ENCODE measurements at places on chromosomes 5 and 9.

GRCh38 chr5:129616517-129616916 is 131.4 kb upstream of the MINAR2 start:
- DNase-seq, result no peak

GRCh38 chr5:131867524-131867923 is 70.7 kb upstream of the FNIP1 start:
- no peak for DNase-seq

DNA sequence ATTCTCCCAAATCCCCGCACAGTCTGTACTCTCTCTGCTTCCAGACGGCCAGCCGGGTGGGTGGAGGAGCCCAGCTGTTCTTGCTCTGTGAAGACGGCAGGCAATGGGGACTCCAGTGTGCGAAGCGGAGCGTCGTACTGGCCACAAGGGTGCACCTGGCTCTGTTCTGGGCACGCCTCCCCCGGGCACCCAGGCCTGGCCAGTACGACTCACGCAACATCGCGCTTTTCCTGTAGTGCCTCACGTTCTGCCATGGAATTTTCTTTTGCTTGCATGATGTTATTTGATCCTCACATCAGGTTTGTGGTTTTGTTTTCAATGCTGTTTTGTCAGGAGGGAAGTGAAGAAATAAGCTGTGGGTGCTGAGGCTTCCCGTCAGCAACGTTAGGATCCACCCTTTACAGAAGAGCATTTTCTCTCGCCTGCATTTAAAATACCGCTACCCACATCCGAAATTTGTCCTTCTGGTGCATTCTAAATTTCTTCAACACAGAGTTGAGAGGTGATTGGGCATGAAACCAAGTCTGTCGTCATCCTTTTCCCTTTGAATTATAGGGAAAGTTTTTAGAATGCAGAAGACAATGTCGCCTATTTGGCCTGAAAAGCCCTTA is 311.7 kb downstream of the TRIM36 start:
- no peak for DNase-seq

- no peak for DNase-seq
Measured at GRCh38 chr5:87141544-87141943, 126.1 kb upstream of the RASA1 start.

DNA sequence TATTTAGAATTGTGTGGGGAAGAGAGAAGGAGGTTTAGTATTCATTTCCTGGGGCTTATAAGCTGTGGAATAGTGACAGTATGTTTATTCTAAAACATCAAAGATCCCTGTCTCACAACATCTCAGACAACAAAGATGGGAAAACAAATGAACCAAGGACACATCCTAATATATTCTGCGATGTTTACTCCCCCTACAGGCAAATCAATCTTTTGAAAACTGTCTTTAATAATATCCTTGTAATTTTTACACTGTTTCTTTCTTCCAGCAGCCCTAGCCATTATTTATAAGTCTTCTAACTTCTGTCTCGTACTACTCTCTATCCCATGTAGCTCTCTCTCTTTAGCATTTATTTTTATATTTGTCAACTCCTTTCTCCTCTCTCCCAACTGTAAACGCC is 33.5 kb upstream of the TMEM252 start:
- peak; percentile 10 for DNase-seq

DNA sequence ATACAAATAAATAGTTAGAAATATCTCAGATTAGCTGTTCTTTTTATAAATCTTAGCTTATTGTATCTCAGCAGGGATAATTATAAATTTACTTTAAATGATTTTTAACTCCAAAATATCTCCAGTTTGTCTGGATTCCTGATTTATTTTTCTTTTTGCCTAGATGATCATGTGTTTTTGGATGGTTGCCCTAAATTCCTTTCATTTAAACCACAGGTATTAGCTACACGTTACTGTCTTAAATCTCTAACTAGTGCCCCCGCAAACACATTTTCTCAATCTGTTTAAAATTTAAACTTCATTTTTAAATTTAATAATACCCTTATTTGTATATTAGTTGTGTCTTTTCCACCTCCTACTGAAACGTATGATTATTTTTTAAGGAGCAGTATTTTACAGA is 5.6 kb downstream of the FER start:
- no peak for DNase-seq

- DNase-seq, result no peak
Measured at GRCh38 chr5:175378444-175379028, 65.4 kb downstream of the DRD1 start.

DNA sequence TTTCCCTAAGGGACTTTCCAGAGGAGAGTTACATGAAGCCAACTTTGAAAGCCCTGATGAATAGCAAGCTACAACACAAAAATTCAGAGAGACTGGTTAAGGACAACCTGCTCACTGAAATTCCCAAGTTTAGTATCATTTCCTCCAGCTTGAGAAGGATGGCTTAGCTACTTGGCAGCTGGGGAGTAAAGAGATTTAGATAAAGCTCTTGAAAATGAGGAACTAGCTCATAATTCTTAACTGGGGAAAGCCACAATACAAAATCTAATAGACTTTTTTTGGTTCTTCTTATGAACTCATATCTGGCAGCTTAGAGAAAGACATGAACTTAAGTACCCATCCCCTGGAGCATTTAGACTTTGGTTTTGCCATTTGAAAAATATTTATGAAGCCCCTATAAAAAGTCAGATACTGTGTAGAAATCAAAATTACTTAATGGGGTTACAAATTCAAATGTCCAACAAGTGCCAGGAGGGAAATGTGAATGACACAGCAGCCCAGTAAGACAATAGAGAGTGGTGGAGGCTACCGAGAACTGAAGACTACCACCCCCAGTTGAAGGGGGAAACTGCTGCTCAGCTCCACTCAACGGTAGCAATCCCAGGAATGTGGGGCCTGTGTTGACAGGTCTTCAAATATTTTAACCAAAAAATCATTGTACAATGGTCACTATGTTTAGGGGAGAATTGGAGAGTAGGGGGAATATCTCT is 79.4 kb upstream of the ADRB2 start:
- no peak for DNase-seq

- no peak for DNase-seq
Measured at GRCh38 chr9:88540251-88540763, 5.3 kb downstream of the NXNL2 start.

DNA sequence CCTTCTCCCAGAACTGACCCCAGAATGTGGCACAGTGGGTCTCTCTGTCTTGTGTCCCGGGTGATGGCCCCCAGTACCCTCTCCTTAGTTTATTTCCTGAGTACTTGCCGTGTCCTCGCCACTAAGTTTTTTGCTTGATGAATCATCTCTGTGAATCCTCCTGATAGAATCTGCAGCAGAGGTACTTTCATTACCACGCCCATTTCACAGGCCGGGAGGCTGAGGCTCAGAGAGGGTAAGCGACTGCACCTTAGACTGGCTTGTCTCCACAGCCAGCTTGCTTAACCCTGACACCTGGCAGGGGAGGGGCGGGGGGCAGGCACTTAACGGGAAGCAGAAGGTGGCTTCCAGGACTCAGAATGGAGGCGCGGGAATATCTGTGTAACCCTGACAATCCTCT is 7.9 kb upstream of the IER5L start:
- DNase-seq, result no peak

DNA sequence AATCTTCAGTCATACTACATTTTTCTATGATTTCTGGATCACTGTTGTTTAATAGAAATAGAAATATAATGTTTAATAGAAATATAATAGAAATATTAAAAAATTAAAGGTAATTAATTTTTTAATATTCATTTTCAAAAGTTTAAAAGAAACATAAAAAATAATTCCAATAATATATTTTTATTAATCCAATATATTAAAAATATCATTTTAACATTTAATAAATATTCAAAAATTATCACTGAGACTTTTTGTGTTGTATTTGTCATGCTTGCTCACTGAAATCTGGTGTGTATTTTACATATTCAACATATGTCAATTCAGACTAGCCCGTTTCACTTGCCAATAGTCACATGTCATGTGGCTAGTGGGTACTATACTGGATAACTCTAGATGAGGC is 80.6 kb upstream of the SLCO6A1 start:
- no peak for DNase-seq

DNA sequence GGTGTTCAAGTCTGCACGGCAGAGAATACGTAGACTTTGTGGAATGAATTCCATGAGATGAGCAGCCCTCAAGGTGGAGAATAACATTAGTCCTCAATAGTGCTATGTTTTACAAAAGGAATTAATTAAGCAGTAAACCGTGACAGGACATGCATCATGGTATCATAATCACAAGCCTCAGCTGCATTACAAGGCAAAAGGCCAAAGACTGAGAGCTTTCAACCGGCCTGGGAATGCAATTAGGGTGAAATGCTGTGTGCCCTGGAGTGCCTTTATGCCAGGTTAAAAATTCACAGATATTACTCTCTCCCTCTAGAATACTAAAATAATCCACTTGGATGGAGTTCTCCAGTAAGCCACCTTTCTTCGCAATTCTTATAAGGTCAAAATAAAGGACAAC is 270.6 kb downstream of the MLLT3 start:
- peak; percentile 48 for DNase-seq

GRCh38 chr5:156498226-156498980 is 171.4 kb downstream of the SGCD start:
- DNase-seq, result no peak

DNA sequence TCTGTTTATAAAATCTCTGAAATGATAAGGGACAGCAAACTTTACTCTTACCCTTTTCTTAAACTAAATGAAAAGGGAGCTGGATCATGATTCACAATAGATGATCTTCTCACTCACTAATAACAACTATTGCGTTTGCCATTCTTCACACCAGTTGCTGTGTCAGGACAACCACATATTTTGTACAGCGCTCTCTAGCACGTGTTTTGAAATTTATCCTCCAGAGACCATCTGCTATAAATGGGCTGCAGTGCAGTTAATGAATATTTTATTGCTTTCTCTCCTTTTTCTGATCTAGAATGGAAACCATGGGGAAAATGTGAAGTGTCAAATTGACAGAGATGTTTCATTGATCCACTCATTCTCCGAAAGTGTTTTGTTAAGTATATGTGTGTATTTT is 258.4 kb upstream of the CCNH start:
- no peak for DNase-seq

DNA sequence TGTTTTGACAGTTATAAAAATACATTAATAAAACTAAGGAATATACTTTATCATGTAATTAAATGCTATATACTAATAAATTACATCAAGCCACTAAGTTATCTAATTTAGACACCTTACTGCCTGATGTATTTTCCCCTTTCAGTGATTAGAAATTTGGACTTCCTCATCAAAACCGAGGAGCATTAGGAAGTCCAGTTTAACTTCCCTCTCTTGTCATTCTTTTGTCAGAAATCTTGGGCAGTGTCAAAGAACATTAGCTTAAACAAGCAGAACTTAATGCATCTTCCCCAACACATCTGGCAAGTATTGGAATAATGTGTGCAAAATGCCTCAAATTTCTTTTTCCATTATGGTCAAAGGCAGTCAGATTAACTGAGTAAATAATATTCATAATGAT is 81.6 kb downstream of the PLPP1 start:
- no peak for DNase-seq

GRCh38 chr5:154708846-154709245 is 46.3 kb upstream of the LARP1 start:
- peak; percentile 66 for DNase-seq

GRCh38 chr5:34959323-34959722 is 30.0 kb downstream of the DNAJC21 start:
- DNase-seq, result peak; percentile 29

- peak; percentile 58 for DNase-seq
Measured at GRCh38 chr5:115810761-115811160, 5.7 kb downstream of the CDO1 start.

GRCh38 chr5:128241051-128241695 is 157.6 kb downstream of the SLC12A2 start:
- peak; percentile 40 for DNase-seq

GRCh38 chr5:59709846-59710245 is 183.7 kb downstream of the PDE4D start:
- DNase-seq, result peak; percentile 95

DNA sequence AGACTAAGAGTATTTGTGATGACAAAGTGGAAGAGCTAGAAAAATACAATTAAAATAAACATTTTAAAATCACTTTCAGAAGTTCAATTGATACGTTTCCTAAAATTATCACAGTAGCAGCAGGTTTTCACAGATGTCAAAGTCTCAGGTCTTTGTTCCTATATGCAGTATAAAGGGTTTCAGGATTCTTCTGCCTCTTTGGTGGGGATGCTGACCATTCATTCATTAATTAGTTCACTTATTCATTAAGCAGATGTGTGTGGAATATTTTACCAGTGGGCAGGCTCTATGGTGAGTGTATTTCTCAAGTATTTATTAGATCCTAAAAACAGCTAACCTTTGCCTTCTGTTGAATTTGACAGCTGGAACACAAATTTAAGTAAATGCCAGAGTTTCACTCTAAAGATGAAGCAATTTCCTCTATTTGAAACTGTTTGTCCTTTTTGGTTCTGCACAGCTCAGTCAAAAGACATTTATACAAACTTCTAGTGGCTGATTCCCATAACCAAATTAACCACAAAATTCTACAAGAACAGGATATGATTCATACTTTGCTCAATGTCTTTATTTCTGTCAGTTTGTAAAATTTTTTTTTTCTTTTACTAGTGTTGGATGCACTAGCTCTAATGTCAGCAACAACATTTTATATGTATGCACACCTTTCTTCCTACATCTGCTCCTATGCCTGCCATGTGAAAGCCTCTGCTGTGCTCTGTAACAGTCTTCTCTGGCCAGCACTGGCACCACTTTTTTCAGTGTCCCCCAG is 75.9 kb upstream of the PRR16 start:
- DNase-seq, result peak; percentile 89

DNA sequence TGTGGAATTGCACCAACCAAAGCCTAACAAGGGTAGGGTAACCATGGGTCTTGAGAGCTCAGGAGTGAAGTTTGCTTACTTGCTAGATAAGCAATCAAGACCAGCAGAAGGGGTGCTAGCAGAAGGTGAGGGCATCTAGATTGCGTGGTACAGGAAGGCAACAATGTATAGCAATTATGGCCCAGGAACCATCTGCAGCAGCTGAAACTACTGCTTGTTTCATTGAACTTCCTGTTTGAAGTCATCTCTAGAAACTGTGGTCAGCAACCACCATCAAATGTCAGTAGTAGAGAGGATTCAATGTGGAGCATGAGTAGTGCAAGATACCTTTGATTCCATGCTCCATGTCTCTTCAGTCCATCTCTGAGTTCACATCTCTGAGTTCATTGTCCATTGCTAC is 462.1 kb upstream of the GRAMD2B start:
- no peak for DNase-seq

All from foreskin fibroblast (primary cell).